ENCODE measurements at places on chromosomes 3 and 15.

DNA sequence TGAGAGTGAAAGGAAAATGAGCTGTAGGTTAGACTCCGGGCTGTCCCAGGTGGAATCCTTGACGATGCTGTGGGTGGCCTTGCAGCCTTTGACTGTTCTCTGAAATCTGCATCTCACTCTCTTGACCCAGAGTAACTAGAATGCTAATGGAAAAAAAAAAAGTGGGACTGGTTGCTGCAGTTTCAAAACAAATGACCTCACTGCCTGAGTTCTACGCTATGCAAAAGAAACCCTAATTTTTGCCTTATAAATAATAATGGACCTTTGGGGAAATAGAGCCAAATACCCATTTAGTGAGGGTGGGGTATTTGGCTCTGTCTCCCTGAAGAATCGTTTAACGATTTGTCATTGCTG lies 309.7 kb upstream of the C2CD4B start:
- DNase-seq, result no peak

DNA sequence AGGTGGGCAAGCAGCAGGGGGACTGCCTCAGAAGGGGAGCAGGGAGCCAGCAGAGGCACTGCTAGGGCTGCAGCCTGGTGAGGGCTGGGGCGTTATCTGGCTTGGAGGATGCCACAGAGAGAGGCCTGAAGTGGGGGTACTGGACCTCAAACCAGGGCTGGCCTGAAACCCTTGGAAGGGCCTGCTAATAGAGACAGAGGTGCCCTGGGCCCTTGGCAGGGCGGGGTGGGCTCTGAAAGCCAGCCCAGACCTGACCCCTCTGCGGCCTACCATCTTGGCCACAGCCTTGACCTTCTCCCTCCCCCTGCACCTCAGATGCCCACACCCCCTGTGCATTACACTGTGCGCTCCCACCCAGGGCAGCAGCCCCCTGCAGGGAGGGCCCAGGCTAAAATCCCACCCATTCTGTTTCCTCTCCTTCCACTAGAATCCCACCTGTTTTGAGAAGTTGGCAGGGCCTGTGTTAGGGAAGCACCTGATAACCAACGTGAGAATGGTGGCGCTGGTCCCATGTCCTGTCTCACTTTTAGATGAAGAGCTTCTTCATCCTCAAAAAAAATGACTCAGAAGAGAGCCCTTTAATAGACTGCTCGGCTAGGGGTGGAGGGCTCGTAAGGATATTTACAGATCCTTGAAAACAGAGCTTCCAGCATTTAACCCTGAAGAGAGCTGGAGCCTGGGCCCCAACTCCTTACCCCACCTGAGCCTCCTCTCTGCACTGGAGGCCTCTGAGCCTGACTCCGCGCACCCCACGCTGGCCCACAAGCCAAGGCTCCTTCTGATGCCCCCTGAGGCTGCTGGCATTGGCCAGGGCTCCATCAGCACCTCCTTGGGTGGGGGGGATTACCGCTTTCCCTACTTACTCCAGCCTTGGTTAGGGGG lies 29.8 kb downstream of the LOXL1 start:
- no peak for DNase-seq

DNA sequence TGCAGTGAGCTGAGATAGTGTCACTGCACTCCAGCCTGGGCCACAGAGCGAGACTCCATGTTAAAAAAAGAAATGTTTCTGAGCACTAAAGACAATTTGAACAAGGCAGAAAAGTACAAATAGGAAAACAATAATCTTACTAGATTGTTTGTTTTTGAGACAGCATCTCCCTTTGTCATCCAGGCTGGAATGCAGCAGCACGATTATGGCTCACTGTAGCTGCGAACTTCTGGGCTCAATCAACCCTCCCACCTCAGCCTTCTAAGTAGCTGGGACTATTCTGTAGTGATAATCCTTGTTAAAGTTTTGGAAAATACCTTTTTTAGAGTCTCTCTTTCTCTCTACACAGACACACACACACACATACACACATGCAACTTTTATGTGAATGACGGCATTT lies 107.1 kb downstream of the LPP start:
- no peak for DNase-seq

GRCh38 chr3:97269202-97269601 lies 454.8 kb downstream of the EPHA6 start:
- no peak for DNase-seq

DNA sequence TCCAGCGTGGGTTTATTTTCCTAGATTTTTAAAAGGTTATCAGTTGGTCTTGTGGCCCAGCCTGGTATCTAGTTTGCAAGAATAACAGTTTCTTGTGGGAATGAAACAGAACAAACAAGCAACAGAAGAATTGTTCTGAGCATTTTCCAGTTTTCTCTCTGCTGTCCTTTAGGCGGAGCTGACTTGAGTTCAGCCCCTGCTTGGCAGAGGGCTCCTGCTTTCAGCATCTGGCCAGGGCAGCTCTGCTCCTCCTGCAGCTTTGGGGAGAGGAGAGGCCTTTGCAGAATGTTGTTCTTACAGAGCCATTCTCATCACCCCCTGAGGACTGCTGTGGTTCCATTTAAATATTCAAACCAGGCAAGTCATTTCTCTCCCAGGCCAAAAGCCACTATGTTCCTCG lies 117.7 kb downstream of the ALDH1A2 start:
- no peak for DNase-seq

DNA sequence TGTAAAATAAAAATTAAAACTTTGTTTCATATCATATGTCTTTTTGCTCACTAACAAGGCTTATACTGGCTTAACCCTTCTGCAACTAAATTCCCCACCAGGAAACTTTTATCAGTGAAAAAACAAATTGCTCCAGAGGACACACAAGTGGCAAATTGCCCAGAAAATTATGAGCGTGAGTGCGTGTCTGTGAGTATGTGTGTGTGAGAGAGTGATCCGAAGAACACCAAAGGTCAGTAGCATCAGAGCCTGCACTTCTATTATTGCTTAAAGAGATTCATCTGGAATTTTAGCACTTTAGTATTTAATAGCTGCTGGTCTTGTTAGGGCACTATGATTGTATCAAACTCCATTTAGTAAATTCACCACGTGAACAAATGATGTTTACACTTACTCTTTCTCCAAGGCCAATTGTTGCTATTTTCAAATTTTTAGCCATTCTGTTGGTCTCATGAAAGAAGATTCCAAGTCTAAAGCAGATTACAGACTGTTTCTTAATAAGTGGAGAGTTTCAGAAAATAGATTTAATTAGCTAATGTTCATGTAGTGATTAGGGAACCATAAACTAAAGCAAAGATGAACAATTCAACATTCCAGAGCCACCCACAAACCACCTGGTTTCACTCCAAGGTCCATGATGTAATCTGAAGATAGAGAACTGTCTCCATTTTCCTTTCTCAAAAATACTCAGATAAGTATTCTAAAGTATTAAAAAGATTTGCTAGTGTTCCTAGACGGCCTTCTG lies 91.1 kb upstream of the IL12A start:
- DNase-seq, result no peak

- no peak for DNase-seq
Observed at GRCh38 chr3:63037116-63037515, 161.9 kb upstream of the CADPS start.

All from T-helper 2 cell treated with Interferon-gamma antibody and Interleukin-4, amounts not matched to agents 5 μg/mL and 100 μg/mL, for 36 hours (primary cell).